ENCODE measurements at places on chromosomes 7 and 10.

- DNase-seq = no peak
These were observed 28.7 kb downstream of the LRGUK start for GRCh38 chr7:134155871-134156270.

DNA sequence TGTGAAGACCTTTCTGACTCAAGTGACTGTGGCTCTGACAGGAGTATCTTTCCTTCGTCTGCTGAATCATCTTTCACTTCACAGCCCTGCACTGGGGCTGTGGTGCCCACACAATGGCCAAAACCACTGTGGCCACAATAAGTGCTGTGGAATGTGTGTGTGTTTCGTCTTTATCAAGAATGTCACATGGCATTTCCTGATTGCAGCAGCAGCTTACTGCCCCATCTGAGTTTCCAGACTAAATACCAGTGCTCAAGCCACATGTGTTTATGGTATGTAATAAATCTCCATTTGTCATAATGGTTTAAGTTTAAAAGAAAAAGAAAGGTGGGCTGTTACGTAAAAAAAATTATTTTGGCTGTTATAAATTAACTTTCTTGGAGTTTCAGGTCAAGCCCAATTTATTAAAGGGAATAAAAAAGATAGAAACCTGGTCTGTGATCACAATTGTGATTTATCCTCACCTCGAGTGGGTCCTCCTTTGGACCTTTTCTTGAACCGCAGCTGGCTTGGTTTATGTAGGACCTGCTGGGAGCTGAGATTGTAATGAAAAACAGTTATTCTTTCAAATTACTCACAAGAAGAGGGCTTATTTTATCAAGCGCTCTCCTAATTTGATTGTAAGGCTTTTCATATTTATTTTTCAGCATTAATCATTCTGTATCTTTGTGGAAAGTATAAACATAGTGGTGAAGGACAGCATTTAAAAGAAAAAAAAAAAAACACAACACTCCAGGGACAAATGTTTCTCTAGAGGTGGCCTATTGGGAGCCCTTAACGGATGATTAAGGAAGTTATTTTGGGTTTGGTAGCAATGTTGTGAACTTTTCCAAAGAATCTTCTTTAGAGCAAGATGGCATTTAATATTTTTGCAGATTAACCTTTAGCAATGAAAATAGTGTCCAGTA, 116.2 kb downstream of the LRMDA start:
- no peak for DNase-seq

GRCh38 chr7:95026421-95027072, 119.2 kb downstream of the PPP1R9A start:
- no peak for DNase-seq

GRCh38 chr7:156802214-156802613, 90.8 kb downstream of the LMBR1 start:
- no peak for DNase-seq

GRCh38 chr10:123854003-123854402, 37.6 kb downstream of the CPXM2 start:
- DNase-seq = no peak

GRCh38 chr10:31321396-31321941, 2.5 kb downstream of the ZEB1 start:
- no peak for DNase-seq

DNA sequence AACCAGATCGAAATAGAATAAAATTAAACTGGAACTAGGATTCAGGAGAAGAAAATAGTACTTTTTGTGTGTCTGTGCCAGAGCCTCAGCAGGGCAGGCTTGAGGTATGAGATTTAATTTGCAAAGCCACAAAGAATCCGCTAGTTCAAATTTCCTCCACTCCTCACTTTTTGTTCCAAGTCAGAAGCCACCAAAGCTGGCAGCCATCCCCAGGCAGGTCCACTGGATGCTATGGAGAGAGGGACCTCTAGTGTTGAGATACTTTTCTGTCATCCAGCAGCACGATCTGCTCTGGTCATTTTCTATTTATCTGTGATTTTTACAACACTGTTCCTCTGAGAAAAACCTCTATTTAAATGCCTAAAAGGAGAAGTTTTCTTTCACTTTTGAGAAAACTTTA, 147.9 kb upstream of the FRMD4A start:
- DNase-seq = peak; percentile 77

- DNase-seq = peak; percentile 81
These were observed 445 bp downstream of the REEP3 start for GRCh38 chr10:63521416-63522276.

DNA sequence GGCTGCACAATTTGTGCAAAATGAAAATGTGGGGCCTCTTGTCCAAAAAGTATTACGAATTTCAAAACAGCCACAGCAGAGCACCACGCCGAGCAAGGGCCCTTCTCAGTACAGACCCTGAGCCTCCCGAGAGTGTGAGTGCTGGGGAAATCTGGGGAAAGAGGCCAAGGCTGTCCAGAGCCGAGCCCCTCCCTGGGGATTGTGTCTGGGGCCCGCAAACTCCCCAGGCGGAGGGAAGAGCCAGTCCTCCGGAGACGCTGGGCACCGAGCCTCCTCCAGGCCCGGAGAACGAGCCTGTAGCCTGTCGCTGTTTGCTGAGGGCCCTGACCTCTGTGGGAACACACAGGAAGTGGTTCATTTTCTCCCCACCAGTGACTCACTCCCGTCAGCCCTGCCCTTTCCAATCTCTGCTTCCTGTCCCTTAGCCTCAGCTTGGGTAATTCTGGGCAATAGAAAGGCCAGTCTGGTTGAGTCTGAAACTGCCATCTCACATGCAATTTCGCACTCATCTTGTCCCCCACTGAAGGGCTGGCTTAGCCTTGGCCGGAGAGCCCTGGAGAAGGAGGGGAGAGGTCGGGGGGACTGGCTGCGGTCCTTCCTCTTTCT, 19.5 kb upstream of the GNA12 start:
- peak; percentile 84 for DNase-seq

GRCh38 chr10:3485057-3485686, 299.8 kb downstream of the KLF6 start:
- no peak for DNase-seq

DNA sequence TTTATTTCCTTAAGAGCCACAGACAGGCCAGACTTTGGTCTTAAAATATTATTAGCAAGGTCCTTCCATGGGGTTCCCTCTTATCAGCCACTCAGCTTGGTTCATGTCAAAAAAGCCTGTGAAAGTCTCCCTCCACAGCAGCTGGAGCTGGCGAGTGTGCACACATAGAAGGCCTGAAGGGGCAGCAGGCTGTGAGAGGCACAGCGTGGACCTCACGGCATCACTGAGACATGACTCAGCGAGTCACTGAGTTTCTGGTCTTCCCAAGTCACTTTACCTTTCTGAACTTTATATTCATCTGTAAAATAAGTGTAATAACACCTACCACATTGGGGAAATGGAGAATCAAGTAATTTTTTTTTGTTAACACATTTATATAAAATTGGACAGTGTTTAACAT, 8.7 kb downstream of the TAF3 start:
- no peak for DNase-seq

- DNase-seq = no peak
These were observed 1.4 kb upstream of the ELMO1 start for GRCh38 chr7:37450035-37450434.

GRCh38 chr10:77939561-77940001, 13.0 kb upstream of the DLG5 start:
- peak; percentile 39 for DNase-seq

DNA sequence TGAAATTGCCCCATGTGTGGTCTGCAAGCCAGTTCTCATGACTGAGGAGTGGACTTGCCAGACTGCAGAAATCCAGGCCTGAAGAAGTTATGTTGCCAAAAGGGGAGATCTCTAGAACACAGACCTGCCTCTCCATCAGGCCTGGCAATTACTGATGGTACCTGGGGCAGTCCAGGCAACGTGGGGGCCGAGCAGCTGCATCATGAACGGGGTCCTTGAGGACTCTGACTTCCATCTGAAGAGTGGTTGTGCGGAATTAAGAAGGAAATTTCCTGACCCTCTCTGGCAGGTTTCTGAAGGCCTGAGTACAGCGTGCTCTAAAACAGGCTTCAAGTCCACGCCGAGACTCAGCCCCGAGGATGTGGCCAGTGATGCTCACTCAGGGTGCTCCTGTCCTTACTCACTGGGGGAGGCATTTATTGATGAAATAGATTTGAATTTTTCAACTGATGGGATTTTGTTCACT, 30.4 kb downstream of the RAMP3 start:
- no peak for DNase-seq
